ENCODE measurements at places on chromosomes 7 and 10.
A peak's percentile ranks its signal among the peaks of the same experiment; 100 is the strongest.

GRCh38 chr7:85023066-85023712, 163.7 kb downstream of the SEMA3D start:
- DNase-seq = no peak

DNA sequence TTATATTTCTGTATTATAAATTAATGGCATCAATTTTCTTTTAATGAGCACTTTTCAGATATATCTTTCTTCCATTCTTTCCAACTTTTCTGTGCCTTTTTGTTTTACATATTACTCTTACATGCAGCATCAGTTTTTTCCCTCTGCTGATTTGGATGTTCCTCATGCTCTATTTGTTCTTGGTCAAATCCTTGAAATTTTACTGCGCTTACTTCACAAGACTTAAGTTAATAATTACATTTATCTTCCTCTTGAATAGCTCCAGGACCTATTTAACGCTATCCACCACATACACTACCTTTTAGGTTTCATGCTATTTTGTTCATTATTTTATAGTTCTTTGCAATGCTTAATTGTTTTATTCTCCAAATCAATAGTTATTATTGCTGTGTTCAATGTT, 97.6 kb upstream of the CTTNBP2 start:
- DNase-seq = no peak

DNA sequence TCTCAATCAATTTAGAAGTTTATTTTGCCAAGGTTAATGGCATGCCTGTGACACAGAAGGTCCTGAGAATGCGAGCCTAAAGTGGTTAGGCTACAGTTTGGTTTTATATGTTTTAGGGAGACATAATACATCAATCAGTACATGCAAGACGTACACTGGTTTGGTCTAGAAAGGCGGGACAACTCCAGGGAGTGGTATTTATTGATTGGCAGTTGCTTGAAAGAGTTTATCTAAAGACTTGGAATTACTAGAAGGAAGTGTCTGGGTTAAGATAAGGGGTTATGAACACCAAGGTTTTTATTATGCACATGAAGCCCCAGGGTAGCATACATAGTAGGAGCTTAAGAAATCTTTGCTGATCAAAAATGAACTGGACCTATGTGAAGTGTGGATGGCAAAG, 21.5 kb downstream of the NPVF start:
- no peak for DNase-seq

- no peak for DNase-seq
Measured at GRCh38 chr7:39145935-39146334, 168.2 kb downstream of the POU6F2 start.

DNA sequence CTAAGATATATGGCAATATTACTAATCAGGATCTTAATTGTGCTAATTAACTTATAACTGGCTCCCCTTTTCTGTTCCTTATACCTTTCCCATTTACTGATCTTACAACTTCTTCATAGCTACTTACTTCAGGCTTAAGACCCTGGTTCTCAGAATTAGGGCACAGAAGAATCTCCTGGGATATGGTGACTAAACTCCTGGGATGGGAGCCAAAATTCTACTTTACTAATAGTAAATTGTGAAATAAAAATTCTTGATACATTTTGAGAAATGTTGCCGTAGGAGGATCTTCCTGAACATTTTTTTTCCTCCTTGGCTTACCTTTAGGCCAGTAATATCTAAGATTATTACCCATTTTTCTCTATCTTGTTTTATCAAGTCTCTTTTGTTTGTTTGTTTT, 309.5 kb downstream of the ATRNL1 start:
- DNase-seq = no peak

- no peak for DNase-seq
Measured at GRCh38 chr10:69663369-69663947, 33.4 kb downstream of the FAM241B start.

GRCh38 chr10:1661859-1662437, 75.4 kb downstream of the ADARB2 start:
- DNase-seq = no peak

DNA sequence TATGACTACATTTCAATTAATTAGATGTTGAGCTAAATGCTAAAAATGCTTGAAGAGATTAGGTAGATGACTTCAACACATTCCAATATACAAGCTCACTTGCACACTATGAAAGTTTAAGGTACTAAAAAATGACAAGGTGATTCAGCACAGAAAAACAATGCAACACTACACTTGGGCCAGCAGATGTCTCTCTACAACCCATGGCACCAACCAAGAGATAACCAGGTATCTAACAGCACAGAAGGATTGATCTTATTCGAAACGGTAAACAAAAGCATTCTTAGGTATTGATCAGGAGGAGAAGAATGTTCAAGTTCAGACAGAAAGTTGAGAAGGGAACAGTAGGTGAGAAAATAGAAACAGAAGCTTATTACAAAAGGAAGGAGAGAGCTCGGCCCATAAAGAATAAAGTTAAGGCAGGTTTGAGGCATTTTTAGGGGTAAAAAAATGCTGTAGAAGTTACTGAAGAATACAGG, 248.2 kb upstream of the KLF14 start:
- DNase-seq = peak; percentile 40

DNA sequence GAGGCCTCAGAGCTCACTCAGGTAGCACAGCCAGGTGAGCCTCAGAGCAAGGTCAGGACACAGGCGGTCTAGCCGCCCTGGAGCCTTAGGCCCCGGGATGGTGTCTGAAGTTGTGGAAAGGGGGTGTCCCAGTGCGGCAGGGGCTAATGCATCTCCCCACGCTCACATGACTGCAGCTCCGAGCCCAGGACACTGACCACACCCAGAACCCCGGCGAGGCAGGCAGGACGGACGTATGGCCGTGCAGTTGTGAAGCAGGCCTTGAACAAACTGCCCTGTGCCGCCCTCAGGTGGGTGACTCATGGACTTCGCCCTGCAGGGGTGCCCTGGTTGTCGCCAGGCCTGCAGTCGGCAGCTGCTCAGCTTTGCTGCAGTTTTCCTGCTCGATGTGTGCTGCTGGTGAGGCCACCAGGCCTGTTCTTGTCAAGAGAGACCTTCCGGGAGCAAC, 5.0 kb upstream of the PRKAR1B start:
- peak; percentile 95 for DNase-seq

DNA sequence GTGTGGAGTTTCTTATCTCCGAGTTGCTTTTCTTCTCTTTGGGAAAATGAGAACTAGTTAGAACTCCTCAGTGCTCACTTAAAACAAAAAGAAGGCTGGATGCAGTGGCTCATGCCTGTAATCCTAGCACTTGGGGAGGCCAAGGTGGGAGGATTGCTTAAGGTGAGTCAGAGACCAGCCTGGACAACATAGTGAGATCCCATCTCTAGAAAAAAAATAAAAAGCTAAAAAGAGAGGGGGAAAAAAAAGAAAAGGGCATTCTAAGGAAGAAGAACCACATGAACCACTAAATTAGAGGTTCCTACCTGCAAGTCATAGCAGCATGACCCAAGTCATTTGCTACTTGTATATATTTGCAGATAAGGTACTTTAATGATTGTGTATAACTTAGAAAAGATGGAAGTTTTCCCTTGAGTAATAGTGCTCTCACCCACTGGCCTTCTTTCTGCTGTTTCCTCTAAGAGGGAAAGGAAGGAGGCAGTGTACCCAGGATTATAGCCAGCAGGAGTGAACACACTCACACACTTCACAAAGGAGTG, 87.8 kb downstream of the CCDC71L start:
- no peak for DNase-seq

- no peak for DNase-seq
Measured at GRCh38 chr10:101710059-101710695, 15.2 kb upstream of the FBXW4 start.

DNA sequence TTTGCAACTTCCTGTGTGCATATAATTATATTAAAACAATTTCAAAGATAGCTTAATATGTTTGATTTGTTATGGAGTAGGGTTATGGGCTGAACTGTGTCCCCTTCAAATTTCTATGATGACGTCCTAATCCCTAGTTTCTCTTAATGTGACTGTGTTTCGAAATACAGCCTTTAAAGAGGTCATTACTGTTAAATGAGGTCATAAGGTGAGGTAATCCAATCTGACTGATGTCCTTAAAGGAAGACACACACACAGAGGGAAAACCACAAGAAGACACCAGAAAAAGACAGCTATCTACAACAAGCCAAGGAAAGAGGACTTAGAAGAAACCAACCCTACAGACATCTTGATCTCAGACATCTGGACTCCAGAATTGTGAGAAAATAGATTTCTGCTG, 407.4 kb downstream of the MAGI2 start:
- DNase-seq = no peak

DNA sequence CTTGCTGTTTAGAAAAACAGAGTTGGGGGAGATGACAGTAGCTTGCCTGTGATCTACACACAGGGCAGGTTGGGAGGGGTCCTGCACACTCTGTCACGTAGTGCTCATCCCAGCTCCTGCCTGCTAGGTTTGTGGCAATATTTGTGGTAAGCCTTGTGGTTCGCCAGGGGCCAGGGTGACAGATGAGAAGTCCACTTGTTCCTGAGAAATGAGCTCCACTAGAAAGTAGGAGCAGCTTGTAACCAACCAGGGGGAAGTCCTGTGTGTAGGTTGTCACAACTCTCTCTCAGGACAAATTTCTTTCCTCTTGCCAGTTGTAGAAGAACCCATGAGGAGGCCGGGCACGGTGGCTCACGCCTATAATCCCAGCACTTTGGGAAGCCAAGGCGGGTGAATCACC, 147.0 kb downstream of the TCF7L2 start:
- DNase-seq = no peak

DNA sequence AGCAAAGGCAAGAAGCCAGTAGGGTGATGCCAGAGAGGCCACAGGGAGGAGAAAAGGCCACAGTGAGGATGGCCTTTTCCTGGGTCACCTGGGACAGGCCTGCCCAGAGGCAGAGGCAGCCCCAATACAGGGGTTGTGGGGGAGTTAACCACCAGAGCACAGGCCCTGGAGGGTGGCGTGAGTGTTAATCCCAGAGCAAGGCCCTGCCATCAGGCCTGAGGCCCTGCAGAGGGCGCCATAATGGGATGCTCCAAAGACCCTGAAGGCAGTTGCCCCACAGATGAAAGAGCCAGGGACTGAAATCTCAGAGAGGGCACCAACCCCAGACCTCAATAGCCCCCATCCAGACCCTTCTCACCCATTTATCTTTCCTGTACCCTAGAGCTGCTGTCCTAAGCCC, 23.9 kb downstream of the SLC13A4 start:
- DNase-seq = no peak

- peak; percentile 49 for DNase-seq
Measured at GRCh38 chr7:44534501-44534900, 6.6 kb downstream of the NPC1L1 start.

GRCh38 chr7:28872226-28872625, 85.9 kb downstream of the TRIL start:
- DNase-seq = no peak

DNA sequence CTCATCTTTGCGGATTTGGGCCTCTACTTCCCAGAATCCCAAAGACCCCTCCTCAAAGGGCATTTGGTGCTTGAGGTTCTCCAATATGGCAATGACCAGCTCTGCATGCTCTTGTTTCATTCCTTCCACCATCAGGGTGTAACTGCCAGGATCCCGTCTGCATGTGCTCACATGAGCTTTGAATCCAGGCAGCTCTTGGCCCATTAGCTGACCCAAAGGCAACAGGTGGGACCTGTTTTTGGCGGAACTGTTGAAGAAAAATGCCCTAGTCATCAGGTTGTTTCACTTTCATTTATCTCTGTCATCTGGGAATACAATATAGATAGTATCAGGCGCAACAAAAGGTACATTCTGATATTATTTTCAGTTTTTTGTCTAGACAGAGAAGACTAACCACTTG, 159.1 kb upstream of the TCF7L2 start:
- DNase-seq = no peak

DNA sequence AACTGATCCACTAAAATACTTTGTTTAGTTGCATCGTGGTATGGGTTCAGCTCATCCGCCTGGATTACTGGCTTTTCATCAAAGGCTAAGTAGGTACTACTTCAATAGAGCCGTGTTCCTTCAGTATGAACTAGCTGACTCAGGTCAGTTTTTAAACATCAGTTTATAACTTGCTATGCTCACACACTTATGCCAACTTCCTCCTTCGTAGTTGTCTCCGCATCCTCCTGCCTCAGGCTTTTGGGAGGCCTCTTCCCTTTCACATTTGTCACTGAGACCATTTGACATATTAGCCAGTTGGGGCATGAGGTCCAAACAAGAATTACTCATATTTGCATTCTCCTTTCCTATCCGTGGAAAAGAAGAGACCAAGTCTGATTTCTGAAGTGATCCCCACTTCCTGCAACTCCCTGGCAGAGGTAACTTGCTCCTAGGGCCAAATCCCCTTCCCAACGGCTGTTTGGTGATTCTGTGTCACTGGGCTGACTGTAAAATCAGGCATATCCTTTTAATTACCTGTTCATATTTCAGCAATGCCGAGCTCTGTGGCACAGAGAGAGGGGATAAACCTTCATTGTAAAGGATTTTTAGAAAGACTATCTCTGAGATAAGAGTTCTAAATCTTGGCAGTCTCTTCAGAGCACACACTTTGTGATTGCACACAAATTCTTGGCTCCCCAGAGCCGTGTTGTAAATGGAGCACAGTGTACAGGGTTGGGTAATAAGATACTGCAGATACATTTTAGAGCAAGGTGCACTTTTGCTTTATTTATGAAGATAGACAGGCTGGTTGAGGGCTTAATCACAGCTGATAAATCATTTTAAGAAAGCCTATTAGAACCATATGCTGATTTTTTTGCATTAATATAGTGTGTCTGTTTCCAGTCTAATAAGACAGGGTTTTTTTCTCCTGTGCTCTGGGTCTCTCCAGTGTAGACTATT, 108.0 kb downstream of the CREB5 start:
- no peak for DNase-seq

- peak; percentile 71 for DNase-seq
Measured at GRCh38 chr7:154795437-154795836, 207.5 kb downstream of the PAXIP1 start.

- DNase-seq = no peak
Measured at GRCh38 chr7:14628516-14628915, 274.0 kb downstream of the DGKB start.

- no peak for DNase-seq
Measured at GRCh38 chr7:36071605-36072004, 81.4 kb upstream of the EEPD1 start.

DNA sequence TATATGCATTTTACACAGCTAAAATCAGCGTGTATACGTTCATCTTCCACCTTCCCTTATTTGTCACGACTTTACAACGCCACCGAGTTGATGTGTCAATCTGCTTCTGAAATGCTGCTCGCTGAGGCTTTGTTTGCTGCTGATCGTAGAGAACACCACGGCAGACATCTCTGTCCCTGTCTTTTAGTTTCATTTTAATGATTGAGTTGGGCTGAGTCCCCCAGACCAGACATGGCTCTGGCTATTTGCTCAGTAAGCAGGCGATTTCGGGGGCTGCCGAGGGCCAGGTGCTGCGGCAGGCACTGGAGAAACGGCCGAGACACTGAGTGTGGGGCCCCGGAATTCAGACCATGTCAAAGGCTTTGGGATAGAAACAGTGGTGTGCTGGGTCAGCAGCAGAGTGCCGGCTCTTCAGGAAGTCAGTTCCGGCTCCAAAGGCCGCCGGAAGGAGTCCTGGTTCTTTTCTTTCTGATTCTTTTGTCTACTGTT, 5.0 kb downstream of the LRRC27 start:
- no peak for DNase-seq

- DNase-seq = no peak
Measured at GRCh38 chr7:20581956-20582355, 33.5 kb upstream of the ABCB5 start.
